ENCODE measurements at places on chromosomes 4 and X.

DNA sequence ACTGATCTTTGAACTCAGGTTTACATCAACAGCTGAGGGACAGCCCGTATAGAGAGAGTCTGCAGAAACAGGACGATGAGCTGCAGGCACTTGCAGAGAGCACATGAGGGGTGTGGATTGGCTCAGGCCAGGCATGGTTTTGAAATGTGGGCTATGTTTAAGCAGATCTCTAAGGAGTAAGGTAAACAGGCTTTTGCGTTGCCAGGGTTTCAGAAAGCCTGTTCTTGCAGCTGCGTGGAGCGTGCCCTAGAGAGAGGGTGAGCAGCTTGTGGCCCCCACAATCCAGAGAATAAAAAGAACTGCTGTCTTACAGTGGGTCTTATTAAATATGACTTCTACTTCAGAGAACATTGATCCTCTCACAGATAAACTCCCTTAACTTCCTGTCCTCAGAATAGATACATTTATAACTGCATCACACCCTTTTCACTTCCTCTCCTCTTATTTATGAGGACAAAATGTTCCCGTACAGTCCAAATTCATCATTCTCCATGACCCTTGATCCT, 64.1 kb downstream of the TMA16 start:
- DNase-seq = no peak

GRCh38 chr4:144494280-144494679, 151.7 kb upstream of the HHIP start:
- DNase-seq = no peak

DNA sequence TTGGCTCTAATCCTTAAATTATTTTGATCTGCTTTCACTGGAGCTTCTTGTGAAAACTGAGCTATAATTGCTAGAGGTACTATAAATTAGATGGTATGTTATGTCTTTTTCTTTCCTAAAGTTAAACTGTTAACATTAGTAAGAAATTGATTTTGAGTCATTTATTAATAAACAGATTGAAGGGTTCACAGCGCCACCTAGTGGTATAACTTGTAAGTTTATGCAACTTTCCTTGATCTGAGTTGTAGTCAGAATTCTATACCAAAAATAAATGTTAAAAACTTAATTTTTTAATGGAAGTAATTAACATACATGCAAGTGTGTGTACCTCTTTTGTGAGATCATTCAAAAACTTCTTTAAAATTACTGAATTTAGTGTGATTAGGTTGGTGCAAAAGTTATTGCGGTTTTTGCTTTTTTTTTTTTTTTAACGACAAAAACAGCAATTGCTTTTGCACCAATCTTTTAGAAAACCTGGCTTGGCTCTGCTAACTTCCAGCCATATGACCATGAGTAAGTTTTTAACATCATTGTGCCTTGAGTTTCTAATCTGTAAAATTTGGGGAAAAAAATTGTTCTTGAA, 151.5 kb downstream of the CENPC start:
- no peak for DNase-seq

- no peak for DNase-seq
Observed at GRCh38 chr4:5003372-5003857, 15.8 kb downstream of the CYTL1 start.

DNA sequence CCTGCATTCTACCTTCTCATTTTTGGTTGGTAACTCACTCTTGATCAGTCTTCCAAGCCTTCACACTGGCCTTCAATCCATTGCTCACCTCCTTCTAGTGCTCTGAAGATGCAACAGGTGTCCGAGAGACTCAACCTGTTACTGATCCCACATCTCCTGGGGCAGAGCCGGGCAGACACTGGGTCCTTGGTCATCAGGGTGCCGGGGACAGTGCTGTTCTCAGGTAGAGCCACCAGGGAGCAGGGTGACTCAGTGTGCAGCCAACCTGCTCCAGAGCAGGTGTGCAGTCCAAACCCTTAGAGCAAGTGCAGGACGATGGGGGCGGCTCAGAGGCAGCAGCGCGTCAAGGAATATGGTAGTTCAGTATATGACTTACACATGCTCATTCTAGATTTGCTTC, 188.4 kb downstream of the DHX15 start:
- DNase-seq = no peak

DNA sequence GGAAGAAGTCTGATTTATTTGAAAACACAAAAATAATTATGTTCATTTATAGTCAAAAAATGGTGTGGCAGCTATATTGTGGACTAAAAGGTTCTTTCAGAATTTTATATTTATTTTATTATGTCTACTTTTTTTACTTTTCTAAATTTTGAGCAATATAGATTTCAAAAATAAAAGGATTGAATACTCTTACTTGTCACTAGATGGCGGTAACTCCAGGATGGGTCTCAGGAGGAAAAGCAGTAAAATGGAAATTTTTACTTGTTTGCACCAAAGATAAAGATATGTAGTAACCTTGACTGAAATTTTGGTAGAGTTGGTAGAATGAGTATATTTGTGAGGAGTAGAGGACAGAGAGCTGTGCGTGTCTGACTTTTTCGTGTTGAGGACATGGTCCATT, 14.5 kb upstream of the DACH2 start:
- DNase-seq = no peak

- no peak for DNase-seq
Observed at GRCh38 chrX:1153940-1154339, 58.5 kb downstream of the CRLF2 start.

DNA sequence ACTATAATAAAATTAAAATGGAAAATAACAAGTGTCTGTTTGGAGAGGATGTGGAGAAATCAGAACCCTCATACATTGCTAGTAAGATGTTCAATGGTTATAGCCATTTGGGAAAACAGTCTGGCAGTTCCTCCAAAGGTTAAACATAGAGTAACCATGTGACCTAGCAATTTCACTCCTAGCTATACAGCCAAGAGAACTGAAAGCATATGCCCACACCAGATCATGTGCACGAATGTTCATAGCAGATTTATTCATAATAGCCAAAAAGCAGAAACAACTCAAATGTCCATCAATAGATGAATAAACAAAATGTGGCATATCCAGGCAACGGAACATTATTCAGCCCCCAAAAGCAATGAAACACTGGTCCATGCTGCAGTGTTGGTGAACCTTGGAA, 9.4 kb upstream of the CCNQ start:
- no peak for DNase-seq

- DNase-seq = no peak
Observed at GRCh38 chrX:103817502-103817901, 14.6 kb downstream of the RAB9B start.

- DNase-seq = no peak
Observed at GRCh38 chrX:144946666-144947065, 300.6 kb upstream of the SPANXN1 start.

- DNase-seq = no peak
Observed at GRCh38 chr4:17757621-17758020, 23.8 kb downstream of the FAM184B start.

DNA sequence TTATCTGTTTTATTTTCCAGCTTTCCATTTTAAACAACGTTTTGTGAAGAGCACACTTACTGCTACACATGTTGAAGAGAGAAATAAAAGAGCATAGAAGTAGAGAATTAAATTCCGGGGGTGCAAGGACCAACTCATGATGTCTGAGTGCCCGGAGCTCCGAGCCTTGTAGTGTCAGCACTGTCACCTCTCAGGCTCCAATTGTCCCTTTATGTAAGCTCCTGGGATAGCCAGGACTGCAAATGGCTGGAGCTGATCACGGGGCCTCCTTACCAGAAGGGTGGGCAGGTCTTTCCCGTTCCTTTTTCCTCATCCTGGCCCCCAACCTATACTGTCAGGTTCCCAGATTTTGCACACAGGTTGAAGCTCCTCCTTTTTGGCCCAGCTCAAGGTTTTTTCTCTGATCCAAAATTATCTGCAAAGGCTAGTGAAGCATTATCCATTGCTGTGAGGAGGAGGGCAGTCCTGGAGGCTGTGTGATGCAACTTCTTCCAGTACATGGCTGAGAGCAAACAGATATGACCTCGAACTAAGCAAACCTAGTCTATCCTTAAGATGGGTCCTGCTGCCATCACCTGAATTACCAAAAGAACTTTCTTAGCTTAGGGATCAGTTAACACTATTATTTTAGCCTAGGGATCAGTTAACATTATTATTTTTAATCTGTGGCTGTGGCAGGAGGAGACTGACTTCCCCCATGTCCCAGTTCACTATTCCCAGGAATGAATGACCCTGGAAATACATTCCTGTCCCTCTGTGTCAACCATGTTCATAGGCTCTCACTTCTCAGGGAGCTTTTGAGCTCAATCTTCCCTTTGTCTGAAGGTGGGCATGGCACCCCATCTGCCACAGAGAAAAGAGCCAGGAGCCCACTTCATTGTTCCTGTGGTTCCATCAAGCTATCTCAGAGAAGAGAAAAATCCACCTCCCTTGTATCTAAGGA, at the start of gene FGG:
Gene FGG (minus strand): TSS at position 185 of the 943 bp plus-strand sequence. CDS start 47 bp downstream, at position 138.
- DNase-seq = no peak

- no peak for DNase-seq
Observed at GRCh38 chr4:141120036-141120593, 13.2 kb downstream of the RNF150 start.

DNA sequence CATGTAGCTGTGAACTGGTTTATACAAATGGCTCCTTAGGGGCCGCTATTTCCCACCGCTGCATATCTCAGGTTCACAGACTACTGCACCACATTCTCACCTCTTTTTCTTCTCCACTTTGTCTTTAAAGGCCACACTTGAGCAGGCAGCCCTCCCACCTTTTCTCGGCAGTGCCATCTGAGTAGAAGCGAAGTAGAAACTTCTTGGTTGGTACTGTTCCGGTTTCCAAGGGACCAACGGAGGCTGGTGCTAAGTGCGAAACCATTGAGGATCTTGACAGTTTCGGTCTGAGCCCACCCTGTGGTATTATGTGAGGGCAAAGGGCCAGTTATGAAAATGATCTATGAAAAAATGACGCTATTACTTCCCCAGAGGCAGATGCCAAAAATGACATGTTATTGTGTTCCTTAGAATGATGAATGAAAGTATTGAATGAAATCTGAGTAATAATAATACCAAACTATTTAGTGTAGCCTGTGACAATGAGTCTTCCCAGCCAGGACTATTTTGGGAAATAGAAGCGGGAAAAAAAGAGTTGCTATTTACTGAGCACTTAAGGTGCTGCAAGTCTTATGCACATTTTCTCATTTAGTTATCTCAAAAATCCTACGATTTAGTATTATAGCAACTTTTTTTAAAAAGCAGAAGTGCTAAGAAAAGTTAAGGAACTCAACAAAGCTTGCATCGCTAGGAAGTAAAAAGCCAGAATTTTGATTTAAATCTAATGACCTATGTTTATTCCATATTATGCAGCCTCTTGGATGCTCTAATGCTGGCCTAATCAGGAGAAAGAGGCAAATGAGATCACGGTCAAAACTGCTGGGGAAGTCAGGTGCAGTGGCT, 29.6 kb upstream of the CHRNA9 start:
- DNase-seq = no peak

DNA sequence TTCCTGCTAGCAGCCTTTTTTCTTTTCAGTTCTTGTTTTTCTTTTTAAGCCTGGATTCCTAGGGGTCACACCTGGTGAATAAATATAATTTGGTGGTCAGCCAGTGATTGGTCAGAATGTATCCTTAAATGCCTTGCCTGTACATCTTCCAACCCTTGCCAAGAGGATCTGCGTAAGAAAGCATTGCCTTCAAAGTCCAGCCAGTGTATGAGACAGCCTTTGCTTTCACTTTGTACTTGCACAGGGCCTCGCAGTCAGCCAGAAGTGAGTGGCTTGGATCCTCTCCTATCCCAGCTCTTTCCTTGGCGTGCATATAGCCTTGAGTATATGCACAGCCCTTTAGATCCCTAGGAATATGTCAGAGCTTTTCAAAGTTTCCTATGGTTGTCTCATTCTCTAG, 22.2 kb downstream of the KANTR start:
- no peak for DNase-seq

GRCh38 chr4:153582954-153583702, 101.0 kb upstream of the TLR2 start:
- DNase-seq = no peak

DNA sequence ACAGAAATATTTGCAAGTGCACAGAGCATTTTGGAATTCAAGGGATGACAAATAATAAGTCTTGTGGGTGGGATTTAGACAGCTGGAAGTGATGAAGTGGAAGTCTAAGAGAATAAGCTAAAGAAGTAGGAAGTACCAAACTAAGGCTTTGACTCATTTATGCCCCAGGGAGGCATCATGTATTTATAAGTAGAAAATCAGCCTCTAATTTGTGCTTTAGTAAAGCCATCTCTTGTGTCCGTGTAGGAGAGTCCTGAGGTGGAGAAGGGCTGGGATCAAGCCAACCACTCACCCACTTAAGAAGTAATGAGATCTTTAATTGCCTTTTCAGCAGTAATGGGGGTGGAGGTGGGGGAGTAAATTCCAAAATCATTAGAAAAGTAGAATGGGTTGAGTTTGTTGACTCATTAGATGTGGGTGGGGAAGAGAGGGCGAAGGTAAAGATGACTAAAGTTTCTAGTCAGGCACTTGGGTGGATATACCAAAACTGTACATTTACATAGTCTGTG, 356.7 kb downstream of the STIM2 start:
- DNase-seq = no peak

GRCh38 chr4:99029852-99030251, 34.3 kb downstream of the METAP1 start:
- DNase-seq = no peak

- no peak for DNase-seq
Observed at GRCh38 chr4:174657472-174657871, 135.2 kb upstream of the HPGD start.

DNA sequence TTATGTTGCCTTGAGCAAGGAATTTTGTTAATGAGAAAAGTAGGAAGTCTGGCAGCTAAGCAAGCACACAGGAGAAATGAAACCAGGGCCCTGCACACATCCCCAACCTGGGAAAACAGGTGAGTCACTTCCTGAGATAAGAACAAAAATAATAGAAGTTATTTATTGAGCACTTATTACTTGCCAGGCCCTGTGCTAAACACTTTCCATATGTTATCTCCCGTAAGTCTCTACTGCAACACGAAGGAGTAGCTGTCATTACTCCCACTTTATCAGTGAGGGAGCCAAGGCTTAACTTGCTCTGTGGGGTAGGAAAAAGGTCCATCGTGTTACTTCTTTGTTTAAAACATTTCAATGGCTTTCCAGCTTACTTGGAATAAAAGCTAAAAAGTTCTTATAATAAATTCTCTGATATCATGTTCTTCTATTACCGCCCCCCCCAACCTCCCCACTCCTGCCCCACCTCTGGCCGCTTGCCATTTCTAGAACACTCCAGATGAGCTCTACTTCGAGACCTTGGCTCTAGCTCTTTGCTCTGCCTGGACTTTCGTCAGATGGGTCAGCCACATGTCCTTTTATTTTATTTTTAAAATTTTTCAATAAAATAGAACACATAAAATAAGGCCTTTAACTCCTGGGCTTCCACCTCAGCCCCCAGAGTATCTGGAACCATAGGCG, 36.3 kb upstream of the PLAC8 start:
- DNase-seq = no peak

- DNase-seq = no peak
Observed at GRCh38 chr4:64780664-64781063, 371.4 kb upstream of the TECRL start.

GRCh38 chrX:132958091-132958703, at the start of gene HS6ST2:
Gene HS6ST2, minus strand, starts transcription at chrX:132958629.
- DNase-seq = no peak

GRCh38 chr4:23972187-23972586, 82.3 kb upstream of the PPARGC1A start:
- no peak for DNase-seq

GRCh38 chr4:53598483-53598882, 7.2 kb upstream of the LNX1 start:
- no peak for DNase-seq

GRCh38 chr4:44777115-44777514, 50.8 kb upstream of the GNPDA2 start:
- no peak for DNase-seq

- no peak for DNase-seq
Observed at GRCh38 chrX:2504706-2505332, 4.0 kb upstream of the DHRSX start.
